ENCODE measurements at places on chromosomes 11 and 22.

GRCh38 chr11:78646564-78647185 is 72.0 kb upstream of the NARS2 start:
- peak; percentile 25 for DNase-seq

DNA sequence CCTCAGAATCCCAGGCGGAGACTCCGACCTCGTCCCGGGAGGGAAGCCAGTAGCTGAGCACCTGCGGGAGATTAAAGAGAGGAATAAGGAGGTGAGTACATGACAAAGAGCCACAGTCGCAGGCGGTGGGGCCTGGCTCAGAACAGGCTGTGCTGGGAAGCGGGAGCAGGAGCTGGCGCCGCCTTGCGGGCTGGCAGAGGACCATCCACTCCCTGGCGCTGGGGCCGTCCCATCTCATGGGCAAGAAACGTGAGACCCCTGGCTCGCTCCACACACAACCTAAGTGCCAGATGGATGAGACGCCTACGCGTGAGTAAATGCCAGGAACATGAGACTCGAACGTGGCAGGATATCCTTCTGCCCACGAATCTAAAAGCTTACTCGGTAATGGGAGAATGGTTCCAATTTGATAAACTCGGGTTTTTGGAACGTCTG is 6.3 kb downstream of the CEND1 start:
- no peak for DNase-seq

DNA sequence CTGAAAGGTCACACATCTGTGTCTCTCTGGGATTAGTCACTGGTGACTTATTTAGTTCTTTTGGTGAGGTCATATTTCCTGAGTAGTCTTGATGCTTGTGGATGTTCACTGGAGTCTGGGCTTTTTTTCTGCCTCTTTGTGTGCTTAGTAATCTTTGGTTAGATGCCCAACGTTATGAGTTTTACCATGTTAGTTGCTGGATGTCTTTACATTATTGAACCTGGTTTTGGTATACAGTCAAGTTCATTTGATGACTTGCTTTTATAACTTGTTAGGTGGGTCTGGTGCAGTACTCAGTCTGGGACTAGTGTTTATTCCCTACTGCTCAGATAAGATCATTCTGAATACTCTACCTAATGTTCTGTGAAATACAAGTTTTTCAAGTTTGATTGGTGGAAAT is 26.2 kb upstream of the SLC37A2 start:
- no peak for DNase-seq

GRCh38 chr11:77188633-77189491 is 60.8 kb downstream of the MYO7A start:
- no peak for DNase-seq

All from stimulated activated effector memory CD8-positive, alpha-beta T cell treated with anti-CD3 and anti-CD28 coated beads, Interleukin-12 subunit alpha, Interleukin-12 subunit beta, amount 100 ng/mL, for 72 hours (primary cell).